ENCODE measurements at places on chromosomes 3 and 15.

DNA sequence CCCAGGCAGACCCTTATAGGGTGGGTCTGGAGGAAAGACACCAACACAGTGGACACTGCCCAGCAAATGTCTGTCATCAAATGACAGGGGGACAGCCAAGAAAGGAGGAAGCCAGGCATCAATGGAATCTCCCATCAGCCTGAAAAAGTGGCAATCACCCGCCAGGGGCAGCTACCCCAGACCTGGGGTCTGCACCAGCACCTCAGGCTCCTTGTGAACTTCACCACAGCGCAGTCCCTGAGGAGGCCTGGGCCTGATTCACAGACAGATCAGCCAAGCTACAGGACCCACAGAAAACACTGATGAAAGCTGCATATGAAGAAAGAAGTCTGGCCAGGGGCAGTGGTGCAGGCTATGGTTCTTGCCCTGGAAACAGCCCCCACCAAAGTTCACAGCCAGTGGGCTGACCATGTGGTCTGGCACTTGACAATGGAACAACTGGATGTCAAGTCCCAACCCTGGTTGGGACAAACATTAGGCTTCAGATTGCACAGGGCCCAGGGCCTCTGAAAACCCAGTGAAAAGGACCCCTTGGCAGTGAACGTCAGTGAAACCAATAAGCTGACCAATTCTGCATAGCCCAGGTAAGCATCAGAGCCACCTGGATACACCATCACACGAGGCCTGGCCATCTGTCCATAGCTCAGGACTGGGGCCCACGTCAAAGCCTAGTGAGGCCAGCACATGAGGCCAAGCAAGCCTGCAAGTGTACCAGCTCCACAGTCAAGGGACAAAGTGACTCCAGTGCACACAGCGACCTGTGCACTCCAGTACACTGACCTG lies 29.1 kb downstream of the ALS2CL start:
- no peak for DNase-seq

DNA sequence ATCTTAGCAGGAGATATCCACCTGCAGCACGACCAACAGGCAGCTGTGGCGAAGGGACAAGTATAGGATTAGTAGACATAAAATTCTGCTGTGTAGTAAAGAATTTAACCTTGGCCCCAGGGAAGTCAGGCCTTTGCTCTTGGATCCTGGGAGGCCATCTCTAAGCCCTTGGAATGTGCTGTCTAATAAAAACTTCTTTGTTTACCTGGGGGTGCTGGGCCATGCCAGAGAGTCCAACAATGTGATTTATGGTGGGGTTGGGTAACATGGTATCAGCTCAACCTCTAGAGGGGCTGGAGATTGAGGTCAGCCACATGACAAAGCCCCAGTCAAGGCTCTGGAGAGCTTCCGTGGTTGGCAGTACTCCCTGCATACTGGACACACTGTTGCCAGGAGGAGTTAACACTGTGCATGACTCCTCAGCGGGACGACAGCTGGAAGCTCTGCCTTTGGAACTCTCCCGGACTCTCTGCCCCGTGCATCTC lies 52.4 kb downstream of the HEG1 start:
- DNase-seq, result no peak

GRCh38 chr3:168850109-168850508 lies 754.4 kb upstream of the GOLIM4 start:
- no peak for DNase-seq

DNA sequence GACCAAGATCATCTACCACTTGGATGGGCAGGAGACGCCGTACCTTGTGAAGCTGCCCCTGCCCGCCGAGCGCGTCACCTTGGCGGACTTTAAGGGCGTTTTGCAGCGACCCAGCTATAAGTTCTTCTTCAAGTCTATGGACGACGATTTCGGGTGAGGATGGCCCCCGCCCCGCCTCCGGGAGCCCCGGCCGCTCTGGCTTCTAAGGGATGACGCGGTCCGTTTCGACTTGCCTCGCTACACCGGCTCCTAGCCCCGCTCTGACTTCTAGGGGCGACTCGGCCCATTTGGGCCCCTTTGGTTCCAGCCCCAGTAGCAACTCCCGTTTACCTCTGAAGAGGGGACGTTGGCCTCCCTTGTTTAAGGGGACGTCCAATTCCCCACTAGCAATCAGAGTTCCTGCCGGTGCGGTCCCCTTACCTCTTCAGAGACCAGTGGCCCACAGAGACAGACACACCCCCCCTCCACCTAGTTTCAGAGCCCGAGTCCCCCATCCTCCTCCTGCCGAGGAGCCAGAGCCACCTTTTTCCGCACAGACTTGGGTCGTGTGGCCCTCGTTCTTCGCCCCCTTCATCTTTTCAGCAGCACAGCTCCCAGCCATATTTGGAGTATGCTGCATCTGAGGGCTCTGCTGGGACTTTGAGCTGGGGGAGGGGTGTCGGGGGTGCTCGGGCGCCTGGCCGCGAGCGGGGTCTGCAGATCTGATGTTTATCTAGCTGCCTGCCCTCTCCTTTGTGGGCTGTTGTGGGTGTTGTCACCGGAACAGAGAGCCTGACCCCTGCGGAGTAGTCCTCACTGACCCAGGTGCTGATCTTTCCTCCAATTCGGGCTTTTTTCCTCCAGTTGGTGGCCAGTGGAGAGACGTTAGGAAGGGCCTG lies 706 bp downstream of the DVL3 start:
- DNase-seq, result peak; percentile 33

DNA sequence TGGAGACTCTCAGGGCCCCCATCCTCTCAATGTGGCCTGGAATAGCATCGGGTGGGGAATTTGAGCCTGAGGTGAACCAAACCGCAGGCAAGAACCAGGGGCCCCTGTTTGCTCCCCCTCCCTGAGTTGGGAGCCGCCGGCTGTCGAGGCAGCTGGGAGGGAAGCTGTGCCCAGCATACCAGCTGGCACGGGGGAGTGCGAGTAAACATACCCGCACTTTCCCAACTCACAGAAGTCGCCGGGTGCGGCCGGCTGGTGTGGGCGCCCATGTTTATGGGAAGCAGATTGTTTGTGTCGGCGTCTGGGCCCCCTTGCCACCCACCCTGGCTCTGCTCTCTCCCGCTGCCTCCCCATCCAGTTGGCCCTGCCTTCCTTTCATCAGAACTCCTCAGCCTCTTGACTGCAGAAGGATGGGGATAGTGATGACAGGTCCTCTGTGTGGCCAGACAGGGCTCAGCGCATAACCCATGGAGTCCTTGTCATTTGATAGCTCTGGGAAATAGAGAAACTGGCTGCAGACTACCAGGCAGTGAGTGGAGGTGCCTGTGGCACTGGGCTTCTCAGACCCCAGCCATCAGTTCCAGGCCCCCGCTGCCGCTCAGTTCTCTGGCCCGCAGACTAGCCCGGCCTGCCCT lies 60.4 kb downstream of the CACNA2D2 start:
- DNase-seq, result no peak
